Caco-2 (cell line): ENCODE measurements at places on chromosomes 6 and 20.

DNA sequence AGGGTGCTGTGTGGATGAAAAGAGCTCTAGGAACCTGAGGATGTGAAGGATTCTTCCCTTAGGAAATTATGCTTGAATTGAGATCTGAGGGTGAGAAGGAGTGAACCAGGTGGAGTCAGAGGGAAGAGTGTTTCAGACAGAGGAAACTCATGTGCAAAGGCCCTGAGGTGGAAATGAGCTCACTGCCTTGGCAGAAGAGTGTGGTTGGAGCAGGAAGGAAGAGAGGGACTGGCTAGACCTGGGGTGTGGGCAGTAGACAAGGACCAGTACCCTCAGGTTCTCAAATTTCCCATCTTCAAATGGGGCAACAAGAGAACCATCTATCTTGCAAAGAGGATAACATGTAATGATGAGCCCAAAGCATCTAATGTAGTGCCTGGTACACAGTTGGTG lies 24.0 kb upstream of the GTSF1L start:
- DNase-seq = no peak

DNA sequence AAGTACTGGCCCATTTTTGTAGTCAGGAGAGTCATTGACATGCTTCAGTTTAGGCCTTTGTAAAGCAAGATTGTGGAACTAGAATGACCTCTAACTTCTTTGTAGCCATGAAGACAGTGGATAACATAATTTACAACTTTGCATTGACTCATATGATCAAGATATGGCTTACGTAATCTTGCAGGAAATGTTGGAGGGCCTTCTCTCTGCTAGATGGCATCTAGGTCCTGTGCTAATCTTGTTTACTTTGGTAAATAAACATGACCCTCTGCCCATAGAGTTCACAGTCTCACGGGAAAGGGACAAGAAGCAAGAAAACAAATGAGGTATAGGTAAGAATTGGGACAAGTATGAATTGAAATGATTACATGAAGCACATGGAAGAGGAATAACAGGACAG lies 355.2 kb upstream of the ARID1B start:
- DNase-seq = no peak

DNA sequence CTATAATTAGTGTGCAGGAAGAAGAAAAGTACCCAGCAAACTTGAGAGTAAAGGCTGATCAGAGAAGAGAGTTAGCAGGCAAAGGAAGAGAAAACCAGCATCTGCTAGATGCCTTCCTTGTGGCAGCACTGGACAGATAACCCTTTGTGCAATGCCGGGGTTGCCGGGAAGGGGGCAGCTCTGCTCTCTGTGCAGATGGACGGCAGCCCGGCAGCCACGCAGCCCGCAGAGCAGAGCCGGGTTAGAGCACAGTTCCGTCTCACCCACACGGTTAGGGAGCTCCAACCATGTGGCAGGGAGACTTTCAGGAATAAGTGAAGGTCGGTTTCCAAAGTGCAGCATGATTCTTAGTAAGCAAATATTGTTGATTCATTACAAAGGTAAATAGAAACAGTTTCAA lies 80.0 kb upstream of the RPS6KA2 start:
- DNase-seq = no peak

- no peak for DNase-seq
Measured at GRCh38 chr6:62272114-62272513, 13.9 kb downstream of the KHDRBS2 start.

DNA sequence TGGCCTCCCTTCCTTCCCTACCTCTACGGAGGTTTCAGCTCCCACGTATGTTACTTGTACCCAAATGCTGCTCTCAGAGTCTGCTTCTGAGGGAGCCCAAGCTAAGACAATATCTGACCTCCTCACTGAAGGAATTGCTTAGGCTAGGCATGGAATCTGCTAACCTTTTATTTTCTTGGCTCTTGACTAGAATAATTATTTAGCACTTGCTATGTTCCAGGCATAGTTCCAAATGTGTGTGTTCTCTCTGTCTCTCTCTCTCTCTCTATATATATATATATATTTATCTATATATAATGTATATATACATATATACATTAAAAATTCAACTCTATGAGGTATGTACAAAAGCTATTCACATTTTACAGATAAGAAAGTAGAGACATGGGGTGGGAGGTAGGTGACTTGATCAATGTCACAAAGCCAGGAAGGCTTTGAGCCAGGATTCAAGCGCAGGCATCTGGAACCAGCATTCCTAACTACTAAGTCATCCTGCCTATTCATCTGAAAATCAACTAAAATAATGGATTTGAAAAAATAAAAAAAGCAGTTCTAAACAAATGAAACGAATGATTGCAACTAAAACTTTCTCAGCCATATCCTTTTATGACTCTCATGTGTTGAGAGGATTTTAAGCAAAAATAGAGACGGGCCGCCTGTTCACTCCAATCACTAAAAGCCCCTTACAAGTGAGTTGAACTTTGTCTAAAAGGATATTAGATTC lies 189.7 kb upstream of the JAG1 start:
- DNase-seq = no peak

- DNase-seq = peak; percentile 53
Measured at GRCh38 chr6:170295510-170296422, 4.9 kb upstream of the DLL1 start.

DNA sequence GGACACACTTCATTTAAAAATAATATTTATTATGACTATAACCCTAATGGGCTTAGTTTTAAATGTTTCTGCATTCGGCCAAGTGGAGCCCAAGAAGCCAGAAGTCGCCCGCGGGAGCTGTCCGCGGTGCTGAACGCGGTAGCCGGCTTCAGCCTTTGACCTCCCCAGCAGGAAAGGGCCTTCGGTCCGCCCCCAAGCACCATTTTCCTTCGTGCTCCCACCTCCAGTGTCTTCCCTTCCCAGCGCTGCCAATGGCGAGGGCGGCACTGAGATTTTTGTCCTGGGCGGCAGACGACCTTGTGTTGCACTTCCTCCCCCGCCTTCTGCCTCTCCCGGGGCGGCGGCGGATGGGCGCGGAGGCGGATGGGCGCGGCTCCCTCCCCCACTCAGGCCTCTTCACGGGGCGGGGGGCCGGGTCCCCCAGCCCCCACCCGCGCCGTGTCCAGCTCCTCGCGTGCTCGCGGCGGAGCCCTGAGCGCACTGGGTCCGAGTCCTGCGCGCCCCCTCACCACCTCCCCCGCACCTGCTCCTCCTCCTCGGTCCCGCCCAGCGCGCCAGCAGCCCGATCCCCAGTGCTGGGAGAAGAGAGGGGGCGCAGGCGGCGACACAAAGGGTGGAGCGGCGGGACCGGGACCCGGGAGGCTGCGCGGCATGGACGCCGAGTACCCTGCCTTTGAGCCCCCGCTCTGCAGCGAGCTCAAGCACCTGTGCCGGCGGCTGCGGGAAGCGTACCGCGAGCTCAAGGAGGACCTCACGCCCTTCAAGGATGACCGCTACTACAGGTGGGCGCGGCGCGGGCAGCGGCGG lies 23.6 kb upstream of the TMEM181 start:
- DNase-seq = peak; percentile 85

DNA sequence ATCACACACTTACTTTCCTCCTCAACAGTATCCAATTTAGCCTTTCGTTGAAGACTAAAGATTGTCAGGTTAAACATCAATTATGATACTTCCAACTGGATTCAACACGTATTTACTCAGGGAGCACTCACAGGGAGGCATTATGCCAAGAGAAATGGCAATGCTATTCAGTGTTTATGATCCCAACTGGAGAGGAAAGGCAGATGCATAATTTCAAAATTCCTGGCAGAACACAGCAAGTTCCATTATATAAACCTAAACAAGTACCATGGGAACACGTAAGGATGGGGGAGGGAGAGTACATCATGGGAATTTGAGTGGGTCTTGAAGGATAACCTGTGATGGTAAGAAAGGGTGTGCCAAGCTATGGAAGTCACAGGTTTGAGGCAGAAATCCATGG lies 112.7 kb downstream of the ISM1 start:
- DNase-seq = no peak

DNA sequence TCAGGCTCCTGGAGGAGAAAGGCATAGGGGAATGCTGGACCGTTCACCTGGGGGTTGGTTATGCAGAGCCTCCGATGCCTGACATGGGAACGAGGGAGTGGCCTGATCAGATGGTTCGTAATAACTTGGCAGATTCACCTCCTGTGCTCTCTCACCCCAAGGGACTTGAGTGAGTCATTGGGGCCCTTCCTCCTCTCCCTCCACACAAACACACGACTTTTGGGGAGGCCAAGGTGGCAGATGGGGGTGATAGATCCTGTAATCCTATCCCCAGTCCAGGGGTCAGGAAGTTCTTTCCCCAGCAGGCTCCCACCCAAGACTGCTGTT lies 45.6 kb upstream of the ARFGEF2 start:
- DNase-seq = peak; percentile 29

GRCh38 chr20:62772103-62772611 lies 24.1 kb upstream of the MRGBP start:
- DNase-seq = no peak

- no peak for DNase-seq
Measured at GRCh38 chr6:44122801-44123200, 4.5 kb downstream of the MRPL14 start.

- no peak for DNase-seq
Measured at GRCh38 chr6:81241126-81242041, 511.1 kb downstream of the TENT5A start.

DNA sequence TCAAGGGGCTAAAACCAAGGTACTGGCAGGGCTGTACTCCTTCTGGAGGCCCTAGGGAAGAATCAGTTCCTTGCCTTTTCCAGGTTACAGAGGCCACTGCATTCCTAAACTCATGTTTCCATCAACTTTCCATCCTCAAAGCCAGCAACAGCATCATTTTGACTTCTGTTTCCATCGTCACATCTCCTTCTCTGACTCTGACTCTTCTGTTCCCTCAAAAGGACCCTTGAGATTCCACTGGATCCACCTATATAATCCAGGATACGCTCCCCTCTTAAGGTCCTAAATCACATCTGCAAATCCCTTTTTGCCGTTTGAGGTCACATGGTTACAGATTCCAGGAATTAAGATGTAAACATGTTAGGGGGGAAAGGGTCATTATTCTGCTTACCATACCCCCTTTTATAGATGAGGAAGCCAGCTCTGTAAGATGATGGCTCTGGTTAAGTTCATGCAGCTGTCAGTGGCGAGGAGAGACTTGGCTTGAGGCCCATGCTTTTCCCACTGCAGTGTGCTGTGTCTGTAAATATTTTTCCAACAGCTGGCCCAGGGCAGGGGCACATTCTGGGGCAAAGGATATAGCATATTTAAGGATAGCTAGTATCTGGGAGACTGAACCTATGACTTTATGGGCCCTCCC lies 114.6 kb downstream of the TNFRSF21 start:
- DNase-seq = no peak

DNA sequence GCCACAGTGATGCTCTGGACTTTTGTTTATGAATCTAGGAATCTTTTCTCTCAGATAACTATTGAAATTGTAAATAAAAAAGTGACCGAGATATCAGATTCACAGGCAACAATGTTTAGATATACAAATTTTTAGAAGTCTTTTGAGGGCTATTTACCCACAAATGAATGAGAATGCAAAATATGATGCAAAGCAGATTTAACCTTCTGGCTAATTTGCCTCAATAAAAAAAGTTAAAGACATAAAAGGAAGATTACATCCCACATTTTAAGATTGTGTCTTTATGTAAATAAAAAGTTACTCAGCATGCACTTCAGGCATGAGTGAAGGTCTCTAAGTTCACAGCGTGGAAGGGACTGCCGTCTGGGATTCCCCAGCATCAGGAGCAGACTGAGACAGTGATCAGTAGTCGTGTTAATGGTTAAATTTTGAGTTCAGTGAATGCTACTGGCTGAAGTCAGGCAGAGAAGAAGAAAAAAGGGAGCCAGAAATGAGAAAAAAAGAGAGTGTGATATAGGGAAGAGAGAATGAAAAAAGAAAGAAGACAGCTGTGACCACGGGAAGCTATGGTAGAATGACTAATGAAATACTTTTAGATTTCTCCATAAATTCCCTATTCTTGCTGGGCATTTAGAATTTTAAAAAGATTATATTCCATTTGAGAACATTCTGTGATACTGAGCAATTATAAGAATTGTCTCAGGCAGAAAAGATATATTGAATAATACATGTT lies 93.6 kb downstream of the MYB start:
- DNase-seq = no peak

DNA sequence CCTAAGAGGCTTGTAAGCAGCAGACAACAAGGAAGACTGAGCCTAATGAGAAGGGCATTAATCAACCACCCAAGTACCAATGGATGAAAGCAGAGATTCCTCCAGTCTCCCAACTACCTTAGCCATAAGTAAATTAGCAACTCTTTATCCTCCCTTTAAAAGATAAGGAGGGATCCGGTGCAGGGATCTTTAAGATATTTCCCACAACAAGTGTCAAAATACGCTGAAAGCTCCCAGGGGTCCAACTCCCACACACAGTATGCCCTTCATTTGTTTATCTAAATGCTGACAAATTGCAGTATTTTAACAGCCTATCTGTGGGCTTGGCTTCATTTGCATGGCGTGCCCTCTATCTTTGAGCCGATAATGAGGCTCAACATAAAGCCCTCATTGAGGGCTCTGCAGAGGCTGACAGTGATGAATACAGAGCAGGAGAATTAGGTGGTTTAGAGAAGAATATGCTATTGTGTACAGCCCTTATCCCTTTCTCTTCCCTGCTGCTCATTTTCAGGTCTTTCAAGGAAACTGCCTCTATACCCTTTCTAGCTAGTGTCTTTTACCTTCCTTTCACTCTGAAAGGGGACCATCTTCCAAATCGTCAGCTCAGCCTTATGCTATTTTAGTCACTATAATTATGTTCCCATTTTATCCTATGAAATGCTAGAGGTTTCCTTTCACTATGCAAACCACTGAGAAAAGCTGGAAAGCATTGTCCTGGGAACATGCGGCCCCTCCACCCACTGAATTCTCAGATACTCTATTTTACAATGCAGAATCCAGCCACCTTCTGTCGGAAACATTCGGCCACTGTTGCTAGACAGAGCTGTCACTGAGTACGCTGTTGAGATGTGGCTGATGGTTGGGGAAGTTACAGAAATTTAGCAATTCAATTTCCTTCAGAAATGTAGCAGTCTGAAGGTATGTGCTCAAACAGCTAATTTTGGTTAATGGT lies 575.2 kb upstream of the JAG1 start:
- DNase-seq = no peak

- no peak for DNase-seq
Measured at GRCh38 chr6:11204794-11205366, 27.6 kb downstream of the NEDD9 start.

- no peak for DNase-seq
Measured at GRCh38 chr6:18707714-18708439, 320.7 kb downstream of the RNF144B start.

DNA sequence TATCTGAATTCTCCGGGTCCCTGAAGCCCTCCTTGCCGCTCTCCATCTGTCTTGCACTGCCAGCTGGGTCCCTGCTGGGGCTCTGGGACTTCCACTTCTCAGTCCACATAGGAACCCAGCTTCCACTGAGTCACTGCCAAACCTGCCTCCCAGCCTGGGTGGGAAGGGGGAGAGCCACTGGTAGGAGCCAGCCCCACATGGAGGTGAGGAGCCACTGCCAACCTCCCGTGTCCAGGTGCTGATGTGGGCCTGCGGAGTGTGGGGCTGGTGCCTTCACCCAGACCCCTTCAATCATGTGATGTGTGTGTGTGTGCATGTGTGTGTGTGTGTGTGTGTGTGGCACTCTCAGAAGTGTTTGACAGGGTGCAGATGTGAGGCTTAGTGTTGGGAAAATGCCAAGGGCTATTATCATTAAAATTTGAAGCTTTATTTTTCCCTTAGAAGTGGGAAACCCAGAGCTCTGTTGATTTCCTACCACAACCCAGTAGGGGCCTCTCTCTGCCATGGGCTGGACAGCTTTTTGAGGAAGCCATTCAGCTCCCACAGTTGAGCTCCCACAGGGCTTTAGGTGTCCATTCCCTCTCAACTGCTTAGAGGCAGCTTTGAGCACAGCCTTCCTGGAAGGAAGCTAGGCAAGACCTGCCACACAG lies 9.3 kb upstream of the SGK2 start:
- DNase-seq = peak; percentile 38
